ENCODE measurements at places on chromosomes 3 and 15.

DNA sequence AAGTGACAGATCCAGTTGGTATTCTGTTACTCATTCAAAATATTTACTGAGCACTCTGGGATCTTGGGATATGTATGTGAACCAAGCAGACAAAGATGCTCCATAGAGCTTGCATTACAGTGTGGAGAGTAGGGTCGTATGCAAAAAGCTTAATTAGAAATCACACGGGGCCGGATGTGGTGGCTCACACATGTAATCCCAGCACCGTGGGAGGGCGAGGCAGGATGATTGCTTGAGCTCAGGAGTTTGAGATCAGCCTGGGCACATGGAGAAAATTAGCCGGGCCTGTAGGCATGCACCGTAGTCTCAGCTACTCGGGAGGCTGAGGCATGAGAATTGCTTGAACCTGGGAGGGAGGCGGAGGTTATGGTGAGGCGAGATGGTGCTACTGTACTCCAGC is 68.7 kb upstream of the MB21D2 start:
- no peak for DNase-seq

GRCh38 chr3:194787072-194787471 is 101.4 kb downstream of the FAM43A start:
- no peak for DNase-seq

DNA sequence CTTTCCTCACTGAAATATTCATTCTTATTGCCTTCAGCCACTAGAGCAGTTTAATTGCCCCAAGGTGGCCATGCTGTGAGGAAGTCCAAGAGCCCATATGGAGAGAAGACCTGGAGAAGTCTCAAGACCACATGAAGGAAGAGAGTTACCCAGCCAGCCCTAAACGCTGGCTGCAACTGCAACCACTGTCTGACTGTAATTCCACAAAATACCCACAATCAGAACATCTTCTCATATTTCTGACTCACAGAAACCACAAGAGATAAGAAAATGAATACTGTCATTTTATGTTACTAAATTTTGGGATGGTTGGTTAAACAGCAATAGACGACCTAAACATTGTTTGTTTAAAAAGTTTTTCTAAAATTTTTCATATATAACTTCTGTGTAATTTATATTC is 14.7 kb upstream of the SST start:
- DNase-seq, result no peak

GRCh38 chr15:78915341-78916087 is 29.3 kb downstream of the CTSH start:
- no peak for DNase-seq

GRCh38 chr15:44136991-44137477 is 58.0 kb downstream of the FRMD5 start:
- DNase-seq, result no peak

GRCh38 chr3:117356091-117356705 is 646.6 kb downstream of the TUSC7 start:
- DNase-seq, result no peak

DNA sequence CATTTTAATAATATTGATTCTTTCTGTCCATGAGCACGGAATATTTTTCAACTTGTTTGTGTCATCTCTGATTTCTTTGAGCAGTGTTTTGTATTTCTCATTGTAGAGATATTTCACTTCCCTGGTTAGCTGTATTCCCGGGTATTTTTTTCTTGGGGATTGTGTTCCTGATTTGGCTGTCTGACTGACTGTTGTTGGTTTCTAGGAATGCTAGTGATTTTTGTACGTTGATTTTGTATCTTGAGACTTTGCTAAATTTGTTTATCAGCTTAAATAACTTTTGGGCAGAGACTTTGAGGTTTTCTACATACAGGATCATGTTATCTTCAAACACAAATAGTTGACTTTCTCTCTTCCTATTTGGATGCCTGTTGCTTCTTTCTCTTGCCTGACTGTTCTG is 418.8 kb upstream of the ALCAM start:
- no peak for DNase-seq

All from RWPE1 (cell line).